ENCODE measurements at places on chromosomes 2 and 18.

- no peak for DNase-seq
Observed at GRCh38 chr2:140597205-140597604, 1533.6 kb downstream of the LRP1B start.

- no peak for DNase-seq
Observed at GRCh38 chr2:128628206-128628605, 309.5 kb upstream of the HS6ST1 start.

GRCh38 chr2:238897911-238898311 is 50.0 kb downstream of the TWIST2 start:
- no peak for DNase-seq

DNA sequence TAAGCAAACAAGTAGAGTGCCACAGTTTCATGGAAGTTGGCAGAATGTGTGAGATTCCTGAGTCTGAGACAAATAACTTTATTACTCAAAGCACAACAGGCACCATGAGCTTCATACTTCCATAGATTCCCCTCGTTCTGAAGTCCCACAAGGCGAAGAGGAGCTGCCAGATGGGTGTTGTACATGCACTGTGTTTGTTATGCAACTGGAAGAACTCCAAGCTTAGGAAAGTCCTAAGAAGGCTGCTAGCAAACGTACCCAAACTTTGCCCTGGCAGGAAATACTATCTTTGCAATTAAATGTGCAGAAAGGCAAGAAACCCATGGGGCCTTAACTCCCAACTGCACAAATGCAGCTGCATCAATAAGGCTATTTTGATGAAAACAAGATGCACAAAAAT is 1.6 kb upstream of the GCA start:
- DNase-seq = no peak

- DNase-seq = no peak
Observed at GRCh38 chr2:174177316-174177890, 70.9 kb downstream of the OLA1 start.

GRCh38 chr2:70939001-70939838 is 3.5 kb downstream of the ATP6V1B1 start:
- DNase-seq = no peak

- no peak for DNase-seq
Observed at GRCh38 chr2:148039783-148040182, 18.9 kb downstream of the MBD5 start.

DNA sequence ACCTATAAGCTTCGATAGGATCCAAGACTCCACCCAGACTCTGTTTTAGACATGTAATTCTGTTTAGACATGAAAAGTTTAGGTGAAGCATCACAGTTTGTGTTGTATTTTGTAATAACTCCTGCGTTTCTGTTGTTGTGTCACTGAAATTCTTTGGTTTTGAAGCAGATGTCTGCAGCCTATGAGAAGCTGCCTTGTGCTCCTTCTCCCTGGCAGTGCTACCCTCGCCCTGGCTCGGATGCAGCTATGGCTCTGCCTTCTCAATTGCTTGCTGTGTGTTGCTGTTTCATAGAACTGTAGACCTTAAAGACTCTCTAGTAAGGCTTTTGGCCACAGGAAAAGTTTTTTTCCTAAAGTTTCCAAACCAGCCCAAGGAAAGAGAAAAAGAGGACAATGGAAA is 40.2 kb upstream of the ZNF638 start:
- no peak for DNase-seq

GRCh38 chr2:102975996-102976975 is 214.5 kb downstream of the TMEM182 start:
- DNase-seq = no peak

GRCh38 chr2:44778221-44778654 is 163.3 kb upstream of the SIX3 start:
- no peak for DNase-seq

DNA sequence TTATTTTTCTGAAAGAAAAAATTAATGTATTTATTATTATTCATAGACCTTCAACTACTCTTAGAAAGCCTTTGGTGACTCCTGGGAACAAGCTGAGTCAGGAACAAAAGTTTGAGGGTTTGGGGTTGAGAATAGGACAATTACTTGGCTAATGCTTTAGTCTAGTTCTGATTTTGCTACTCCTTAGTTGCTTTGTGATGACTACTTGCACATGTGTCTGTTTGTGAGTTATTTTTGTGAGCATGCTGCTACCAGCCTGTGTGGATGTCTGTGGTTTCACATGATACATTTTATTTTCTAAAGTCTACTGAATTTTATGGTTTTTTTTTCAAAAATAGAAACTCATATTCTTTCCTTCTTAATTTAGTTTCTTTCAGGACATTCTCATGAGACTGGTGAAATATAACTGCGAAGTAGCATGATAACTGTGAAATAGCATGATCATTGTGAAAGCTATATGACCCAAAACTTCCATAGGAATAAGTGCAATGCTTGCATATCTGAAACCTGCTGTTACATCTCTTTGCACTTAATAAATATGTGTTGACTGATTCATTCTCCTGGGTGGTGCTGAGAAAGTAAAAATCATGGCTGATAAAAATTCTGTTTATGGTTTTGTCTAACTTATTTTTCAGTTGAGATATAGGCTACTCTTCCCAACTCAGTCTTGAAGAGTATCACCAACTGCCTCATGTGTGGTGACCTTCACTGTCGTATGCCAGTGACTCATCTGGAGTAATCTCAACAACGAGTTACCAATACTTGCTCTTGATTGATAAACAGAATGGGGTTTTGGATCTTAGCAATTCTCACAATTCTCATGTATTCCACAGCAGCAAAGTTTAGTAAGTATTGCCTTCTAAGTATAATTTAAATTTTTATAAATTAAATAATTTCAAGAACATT is 17.9 kb upstream of the IL18R1 start:
- DNase-seq = no peak

GRCh38 chr2:233135421-233135820 is 75.3 kb downstream of the INPP5D start:
- DNase-seq = no peak

DNA sequence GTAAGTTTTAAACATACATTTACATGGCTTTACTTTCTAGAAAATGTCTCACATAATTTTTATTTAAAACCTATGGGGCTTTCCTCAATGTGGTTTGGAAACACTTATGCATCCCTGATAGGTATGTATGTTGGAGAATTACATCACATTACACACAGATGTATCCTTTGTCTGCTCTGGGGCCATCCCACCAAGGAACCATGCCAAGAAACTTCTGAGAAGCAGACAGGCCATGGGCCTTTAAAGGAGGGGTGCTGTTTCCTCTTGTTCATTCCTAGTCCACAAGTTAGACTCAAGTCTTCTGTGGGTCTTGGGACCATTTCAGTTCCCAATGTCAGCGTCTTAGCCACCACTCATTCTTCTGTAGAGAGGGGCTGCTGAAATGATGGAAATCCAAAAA is 162.0 kb upstream of the SETBP1 start:
- DNase-seq = no peak

- DNase-seq = no peak
Observed at GRCh38 chr2:78035804-78036203, 513.6 kb upstream of the LRRTM4 start.

GRCh38 chr2:168573128-168573903 is 117.2 kb downstream of the CERS6 start:
- no peak for DNase-seq

DNA sequence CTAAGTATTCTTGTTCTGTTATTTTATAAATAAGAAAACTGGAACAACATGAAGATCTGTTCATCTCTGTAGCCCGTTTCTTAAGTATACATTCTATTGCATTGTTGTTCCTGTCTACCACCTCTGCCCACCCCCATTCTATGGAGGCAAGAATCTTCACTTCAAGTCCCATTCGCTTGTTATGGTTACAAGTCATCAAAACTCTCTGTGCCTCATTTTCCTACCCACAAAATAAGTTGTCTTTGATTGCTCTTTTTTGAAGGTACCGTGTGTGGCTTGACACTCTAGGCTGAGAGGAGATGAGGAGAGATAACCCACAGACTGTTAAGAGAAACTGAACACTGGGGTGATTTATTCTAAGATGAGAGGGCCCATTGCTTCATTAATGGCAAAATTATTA is 2.9 kb upstream of the EVA1A start:
- DNase-seq = no peak

DNA sequence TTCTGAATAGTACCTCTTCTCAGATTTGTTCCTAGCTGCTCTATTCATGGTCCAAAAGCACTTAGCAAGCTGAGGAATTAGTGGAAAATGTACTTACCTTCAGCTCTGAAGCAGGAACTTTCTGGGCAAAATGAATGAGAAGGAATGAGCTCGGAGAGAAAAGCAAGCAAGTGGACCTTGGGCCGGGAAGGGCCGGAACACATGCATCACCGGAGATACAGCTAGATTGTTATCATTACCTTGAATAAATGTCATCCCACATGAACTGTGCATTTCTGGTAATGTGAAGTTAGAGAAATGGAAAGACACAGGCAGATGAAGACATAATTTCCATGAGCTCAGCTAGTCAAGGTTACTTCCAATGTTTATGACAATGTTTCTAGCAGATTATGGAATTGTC is at the start of gene MC2R:
Gene MC2R (minus strand): TSS at position 146 of the 400 bp plus-strand sequence. CDS start 30,018 bp downstream, outside the sequence.
- no peak for DNase-seq

GRCh38 chr18:54717673-54718407 is 110.4 kb upstream of the RAB27B start:
- peak; percentile 15 for DNase-seq

DNA sequence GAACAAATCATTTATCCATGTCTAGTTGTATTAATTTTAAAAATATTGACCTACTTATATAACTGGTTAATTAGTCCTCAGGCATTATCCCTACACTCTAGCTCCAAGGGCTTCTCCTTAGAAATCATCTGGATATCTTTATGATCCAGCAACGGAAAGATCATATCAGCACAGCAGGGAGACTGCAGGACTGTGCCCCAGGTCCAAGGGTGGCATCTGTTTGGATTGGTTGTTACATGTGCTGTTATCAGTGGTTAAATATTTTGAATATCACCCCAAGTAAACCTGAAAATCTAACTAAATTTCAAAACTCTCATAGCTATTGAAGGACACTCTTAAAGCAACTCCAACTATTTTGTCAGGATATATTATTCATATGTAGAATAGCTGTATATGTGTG is 556.2 kb upstream of the ZEB2 start:
- no peak for DNase-seq

DNA sequence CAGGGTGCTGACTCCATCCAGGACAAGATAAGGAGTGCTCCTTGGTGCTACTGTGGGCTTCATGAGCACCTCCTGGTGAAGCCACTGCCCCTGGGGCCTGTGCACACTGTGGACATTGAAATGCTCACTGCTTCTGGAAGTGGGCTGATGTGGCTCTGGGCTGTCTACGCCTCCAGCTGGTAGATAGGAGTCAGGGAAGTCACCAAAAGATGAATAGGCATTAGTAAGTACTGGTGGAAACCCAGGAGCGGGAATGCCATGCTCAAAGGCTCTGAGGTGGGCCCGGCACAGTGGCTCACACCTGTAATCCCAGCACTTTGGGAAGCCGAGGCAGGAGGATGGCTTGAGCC is 79.2 kb upstream of the MSH2 start:
- DNase-seq = no peak

GRCh38 chr2:61946666-61947065 is 41.2 kb downstream of the COMMD1 start:
- no peak for DNase-seq

GRCh38 chr2:95023222-95023597 is 2.3 kb upstream of the MAL start:
- no peak for DNase-seq

GRCh38 chr18:46516555-46516954 is 140.5 kb downstream of the LOXHD1 start:
- DNase-seq = no peak

GRCh38 chr2:69067866-69068265 is 54.9 kb downstream of the ANTXR1 start:
- DNase-seq = no peak

- no peak for DNase-seq
Observed at GRCh38 chr2:191150230-191150599, 579 bp downstream of the STAT4 start.

DNA sequence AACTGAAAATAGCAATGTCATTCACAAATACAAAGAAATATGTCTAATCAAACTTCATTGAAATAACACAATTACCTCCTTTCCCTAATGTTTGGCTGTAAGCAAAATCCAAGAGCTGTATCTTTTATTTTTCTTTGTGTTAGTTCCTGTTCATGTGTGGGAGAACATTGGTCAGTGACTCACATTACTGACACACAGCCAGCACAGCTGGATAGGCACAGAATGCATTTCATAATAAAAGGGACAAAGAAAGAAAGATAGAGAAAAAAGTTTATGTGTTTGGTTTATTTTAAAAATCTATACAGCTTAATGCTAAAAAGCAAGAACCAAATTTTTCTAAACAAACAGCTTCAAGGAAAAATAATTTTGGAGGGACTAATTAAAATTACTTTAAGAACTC is 185.6 kb upstream of the COL3A1 start:
- DNase-seq = no peak

DNA sequence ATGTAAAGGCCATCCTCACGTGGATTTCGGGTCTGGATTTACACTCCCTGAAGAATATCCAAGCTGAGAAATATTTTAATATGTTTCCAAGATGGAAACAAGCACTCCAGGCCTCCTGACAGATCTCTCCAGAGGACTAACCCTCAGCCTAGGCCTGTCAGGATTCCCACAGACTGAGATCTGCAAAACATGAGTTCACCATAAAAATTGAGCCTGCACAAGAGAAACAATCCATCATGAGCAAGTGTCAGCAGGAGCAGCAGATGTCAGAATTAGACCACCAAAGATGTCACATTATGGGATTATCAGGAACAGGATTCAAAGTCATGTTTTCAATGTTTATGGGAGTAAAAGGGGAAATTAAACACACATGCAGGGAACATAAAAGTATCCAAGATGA is 191.3 kb downstream of the TFCP2L1 start:
- DNase-seq = no peak

GRCh38 chr2:61450144-61450543 is 20.7 kb downstream of the USP34 start:
- DNase-seq = no peak

GRCh38 chr18:7974200-7974874 is 407.2 kb downstream of the PTPRM start:
- DNase-seq = no peak

- DNase-seq = no peak
Observed at GRCh38 chr18:77141401-77142118, 9.0 kb upstream of the MBP start.

All from activated gamma-delta T cell (primary cell).